ENCODE measurements at places on chromosomes 2 and 18. TPM values are rescaled to one million over a fixed set of nuclear protein-coding genes. Genes with fewer than 3 reads are reported as not detected.

- peaks cover 15% of the 10 kb centered on the region for H3K4me1 ChIP-seq
- peak; percentile 52 for DNase-seq
- H3K27me3 ChIP-seq = no peaks in the 10 kb centered on the region
- H3K36me3 ChIP-seq = no peaks in the 10 kb centered on the region
- H3K27ac ChIP-seq = peak overlapping the region; percentile 63
Measured at GRCh38 chr18:48785091-48785614, 165.6 kb downstream of the SMAD7 start.

Gene HOXD4
- not detected for total RNA-seq

Gene GBX2
- total RNA-seq = not detected

- no peaks in the 10 kb centered on the region for H3K36me3 ChIP-seq
- H3K27me3 ChIP-seq = peaks cover 2% of the 10 kb centered on the region
- DNase-seq = no peak
Measured at GRCh38 chr2:165743442-165743841, 50.6 kb downstream of the GALNT3 start.

GRCh38 chr18:48324651-48325050 is 84.5 kb downstream of the ZBTB7C start:
- H3K36me3 ChIP-seq = no peaks in the 10 kb centered on the region
- no peak overlapping the region for H3K27ac ChIP-seq
- no peak for DNase-seq
- H3K4me1 ChIP-seq = no peaks in the 10 kb centered on the region

GRCh38 chr2:229521576-229521975 is 192.8 kb downstream of the DNER start:
- H3K27me3 ChIP-seq = peaks cover 4% of the 10 kb centered on the region
- H3K4me1 ChIP-seq = no peaks in the 10 kb centered on the region
- no peak overlapping the region for H3K27ac ChIP-seq

GRCh38 chr18:45254709-45255082 is 360.6 kb upstream of the SLC14A2 start:
- DNase-seq = no peak
- peaks cover 3% of the 10 kb centered on the region for H3K27me3 ChIP-seq
- H3K4me1 ChIP-seq = no peaks in the 10 kb centered on the region
- H3K4me3 ChIP-seq = no peak overlapping the region
- no peak overlapping the region for H3K27ac ChIP-seq

- no peak for DNase-seq
- no peaks in the 10 kb centered on the region for H3K36me3 ChIP-seq
- no peaks in the 10 kb centered on the region for H3K4me1 ChIP-seq
- H3K27ac ChIP-seq = no peak overlapping the region
- no peaks in the 10 kb centered on the region for H3K27me3 ChIP-seq
- no peak overlapping the region for H3K4me3 ChIP-seq
Measured at GRCh38 chr2:120966510-120967254, 231.0 kb downstream of the GLI2 start.

Gene SCN2A
- total RNA-seq = not detected

DNA sequence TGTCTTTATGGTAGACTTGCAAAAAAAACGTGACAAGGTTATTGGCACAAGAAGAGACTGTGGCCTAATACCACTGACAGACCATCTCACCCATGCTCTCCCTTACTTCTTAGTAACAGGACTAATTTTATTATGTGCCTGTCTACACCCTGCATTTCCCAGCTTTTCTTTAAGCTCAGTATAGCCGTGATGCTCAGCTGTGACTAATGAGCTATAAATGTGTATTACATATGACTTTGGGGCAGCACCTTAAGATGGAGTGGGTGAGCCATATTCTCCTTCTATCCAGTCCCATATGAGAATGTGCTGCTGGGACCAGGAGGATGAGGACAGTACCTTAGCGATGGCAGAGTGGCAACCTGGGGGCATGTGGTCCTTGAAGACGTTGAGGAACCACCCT is 293.5 kb downstream of the RNF144A start:
- H3K27ac ChIP-seq = no peak overlapping the region
- H3K36me3 ChIP-seq = no peaks in the 10 kb centered on the region
- H3K4me3 ChIP-seq = no peak overlapping the region
- H3K4me1 ChIP-seq = no peaks in the 10 kb centered on the region
- no peaks in the 10 kb centered on the region for H3K27me3 ChIP-seq

DNA sequence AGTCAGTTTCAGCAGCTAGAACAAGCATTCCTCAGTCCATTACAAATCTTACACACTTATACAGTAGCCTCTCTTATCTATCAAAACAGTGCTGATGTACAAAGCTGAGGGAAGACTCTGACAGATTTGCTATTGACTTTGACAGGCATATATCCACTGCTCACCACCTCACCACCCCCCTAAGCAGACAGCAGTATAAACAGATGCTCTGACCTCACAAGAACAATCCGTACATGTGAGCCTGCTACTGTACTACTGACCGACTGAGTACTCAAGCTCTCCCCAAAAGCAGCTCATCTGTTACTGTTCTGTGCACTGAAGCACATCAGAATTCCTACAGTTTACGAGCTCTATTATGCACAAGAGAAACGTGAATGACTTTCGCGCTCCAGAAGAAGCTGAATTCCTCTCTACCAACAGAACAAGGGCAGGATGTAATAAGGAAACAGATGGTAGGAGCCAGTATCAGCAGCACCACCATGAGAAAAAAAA is 95.6 kb upstream of the PDE1A start:
- no peak overlapping the region for H3K27ac ChIP-seq
- no peak overlapping the region for H3K4me3 ChIP-seq
- peaks cover 2% of the 10 kb centered on the region for H3K27me3 ChIP-seq

DNA sequence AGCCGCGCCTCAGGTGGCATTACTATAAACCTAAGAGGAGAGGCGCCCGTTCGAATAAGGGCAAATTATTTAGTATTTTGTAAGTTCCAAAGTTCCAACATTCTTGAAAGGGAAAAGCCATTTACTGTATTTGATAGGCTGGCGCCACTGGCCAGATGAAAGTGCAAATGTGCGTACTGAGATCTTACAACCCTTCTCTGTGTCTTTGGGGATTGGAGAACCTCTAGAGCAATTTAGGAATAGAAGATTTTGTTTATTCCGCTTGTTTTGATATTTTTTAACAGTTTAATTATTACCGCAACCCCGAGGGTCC is 467 bp upstream of the WDR35 start:
- peak overlapping the region; percentile 84 for H3K4me3 ChIP-seq
- H3K4me1 ChIP-seq = peaks cover 28% of the 10 kb centered on the region

GRCh38 chr18:77401173-77401572 is 151.5 kb downstream of the GALR1 start:
- H3K4me1 ChIP-seq = no peaks in the 10 kb centered on the region
- H3K4me3 ChIP-seq = no peak overlapping the region
- no peak for DNase-seq
- H3K27ac ChIP-seq = no peak overlapping the region
- no peaks in the 10 kb centered on the region for H3K36me3 ChIP-seq
- H3K27me3 ChIP-seq = no peaks in the 10 kb centered on the region

Gene B3GNT7
- not detected for total RNA-seq

GRCh38 chr2:238883421-238883901 is 35.6 kb downstream of the TWIST2 start:
- H3K27ac ChIP-seq = no peak overlapping the region
- H3K36me3 ChIP-seq = no peaks in the 10 kb centered on the region
- DNase-seq = no peak
- H3K27me3 ChIP-seq = peaks cover 12% of the 10 kb centered on the region

Measured in activated CD8-positive, alpha-beta T cell treated with anti-CD3 and anti-CD28 coated beads for 36 hours (primary cell).